HCT116 (cell line): ENCODE measurements at places on chromosomes 16 and 17.

DNA sequence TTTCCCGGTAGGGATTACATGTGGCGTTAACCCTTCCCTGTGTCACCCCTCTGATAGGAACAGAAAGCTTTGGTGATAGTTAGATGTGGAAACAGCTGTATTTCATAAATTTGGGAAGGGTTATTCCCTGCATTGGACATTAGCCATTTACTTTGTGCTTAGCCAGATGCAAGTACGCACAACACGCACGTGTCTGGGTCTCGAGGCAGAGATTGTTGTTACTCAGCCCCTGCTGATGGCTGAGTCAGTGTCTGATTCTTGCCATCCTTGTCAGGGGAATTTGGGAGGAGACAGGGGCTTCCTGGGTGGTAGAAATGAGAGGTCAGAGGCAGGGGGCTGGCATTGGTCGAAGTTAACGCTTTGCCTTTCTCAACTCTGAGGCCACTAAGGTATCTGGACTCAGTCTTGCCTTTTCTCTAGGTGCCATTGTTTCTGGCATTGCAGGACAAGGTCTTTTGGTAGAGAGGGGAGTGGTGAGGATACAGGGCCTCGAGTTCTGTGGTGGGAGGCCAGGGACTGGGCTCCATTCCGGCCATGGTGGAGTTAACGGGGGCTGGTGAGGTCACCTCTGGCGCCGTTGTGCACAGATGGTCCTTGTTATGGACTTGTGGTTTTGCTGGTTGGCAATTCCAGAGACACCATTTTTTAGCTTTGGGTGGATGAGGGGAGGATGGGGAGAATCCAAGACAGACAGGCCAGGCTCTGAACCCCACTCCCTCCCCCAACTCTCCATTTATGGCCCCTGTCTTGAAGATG lies 8.2 kb downstream of the MMP2 start:
- no peak for DNase-seq

DNA sequence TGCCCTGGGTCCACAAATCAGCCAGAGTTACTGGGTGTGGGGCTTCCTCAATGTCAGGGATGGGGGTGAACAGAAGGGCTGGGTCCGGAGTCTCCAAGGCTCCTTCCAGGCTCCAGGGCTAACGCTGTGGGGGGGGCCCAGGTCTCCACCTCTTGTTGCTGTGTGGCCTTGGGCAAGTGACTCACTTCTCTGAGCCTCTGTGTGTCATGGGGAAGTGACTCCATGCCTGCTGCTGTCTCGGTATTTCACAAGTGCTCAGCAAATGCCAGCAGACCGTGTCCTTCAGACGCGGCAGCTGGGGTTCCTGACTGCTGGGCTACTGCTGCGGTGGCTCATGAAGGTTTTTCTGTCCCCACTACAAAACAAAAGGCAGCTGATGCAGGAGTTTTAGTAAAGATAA lies 26.6 kb downstream of the JPH3 start:
- no peak for DNase-seq

DNA sequence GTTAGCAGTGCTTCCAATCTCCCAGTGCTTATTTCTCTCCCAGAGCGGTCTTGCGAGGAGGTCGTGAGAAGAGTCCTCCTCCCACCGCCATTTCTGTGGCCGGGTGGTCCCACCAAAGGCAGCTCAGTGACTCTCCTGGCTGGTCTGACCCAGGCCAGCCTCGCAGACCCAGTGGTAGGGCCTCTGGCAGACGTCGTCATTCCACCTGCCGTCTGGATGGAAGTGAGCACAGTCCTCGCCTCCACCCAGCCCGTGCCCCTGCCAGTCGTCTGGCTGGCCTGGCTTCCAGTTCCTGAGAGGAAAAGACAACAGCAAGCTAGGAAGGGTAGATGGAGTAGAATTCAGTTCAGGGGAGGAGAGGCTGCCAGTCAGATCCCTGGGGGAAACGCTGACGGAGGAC lies 5.1 kb downstream of the CLEC10A start:
- no peak for DNase-seq

- no peak for DNase-seq
Measured at GRCh38 chr16:78815713-78816112, 716.3 kb downstream of the WWOX start.

GRCh38 chr16:76226011-76226410 lies 51.2 kb upstream of the CNTNAP4 start:
- no peak for DNase-seq

DNA sequence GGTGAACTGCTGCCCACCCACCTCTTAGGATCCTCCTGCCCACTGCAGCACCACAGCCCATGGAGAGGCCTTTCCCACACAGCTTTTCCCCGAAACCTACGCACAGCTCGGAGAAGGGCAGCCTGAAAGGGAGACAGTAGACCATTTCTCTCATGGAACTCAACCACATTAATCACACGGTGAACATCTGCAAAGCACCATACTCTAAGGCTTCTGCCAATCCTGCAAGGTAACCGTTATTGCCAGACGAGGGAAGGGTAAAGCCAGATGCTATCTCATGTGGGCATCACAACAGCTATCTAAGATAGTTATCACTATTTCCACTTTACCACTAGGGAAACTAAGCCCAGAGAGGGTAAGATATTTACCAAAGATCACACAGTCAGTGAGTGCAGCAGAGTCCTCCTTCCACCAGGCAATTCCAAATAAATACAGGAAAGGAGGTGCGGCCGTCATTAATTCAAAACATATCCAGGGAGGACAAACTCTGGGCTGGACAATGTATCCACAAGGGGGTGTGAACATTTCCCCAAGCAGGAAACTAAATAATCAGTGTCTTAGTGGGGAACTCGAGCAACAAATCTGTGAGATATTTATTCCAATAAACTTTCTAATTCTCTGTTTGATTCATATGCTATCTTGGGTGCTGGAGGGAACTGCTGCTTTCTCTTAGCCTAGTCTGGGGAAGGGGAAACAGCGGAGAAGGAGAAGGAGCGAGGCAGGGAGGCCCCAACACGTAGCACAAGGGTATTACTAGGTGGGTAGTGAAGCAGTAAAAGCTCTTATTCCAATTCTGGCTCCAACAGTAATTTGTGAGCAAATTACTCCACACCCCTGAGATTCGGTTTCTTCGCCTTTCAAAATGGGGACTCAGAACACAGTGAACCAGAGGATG lies 723 bp downstream of the TMEM186 start:
- no peak for DNase-seq

DNA sequence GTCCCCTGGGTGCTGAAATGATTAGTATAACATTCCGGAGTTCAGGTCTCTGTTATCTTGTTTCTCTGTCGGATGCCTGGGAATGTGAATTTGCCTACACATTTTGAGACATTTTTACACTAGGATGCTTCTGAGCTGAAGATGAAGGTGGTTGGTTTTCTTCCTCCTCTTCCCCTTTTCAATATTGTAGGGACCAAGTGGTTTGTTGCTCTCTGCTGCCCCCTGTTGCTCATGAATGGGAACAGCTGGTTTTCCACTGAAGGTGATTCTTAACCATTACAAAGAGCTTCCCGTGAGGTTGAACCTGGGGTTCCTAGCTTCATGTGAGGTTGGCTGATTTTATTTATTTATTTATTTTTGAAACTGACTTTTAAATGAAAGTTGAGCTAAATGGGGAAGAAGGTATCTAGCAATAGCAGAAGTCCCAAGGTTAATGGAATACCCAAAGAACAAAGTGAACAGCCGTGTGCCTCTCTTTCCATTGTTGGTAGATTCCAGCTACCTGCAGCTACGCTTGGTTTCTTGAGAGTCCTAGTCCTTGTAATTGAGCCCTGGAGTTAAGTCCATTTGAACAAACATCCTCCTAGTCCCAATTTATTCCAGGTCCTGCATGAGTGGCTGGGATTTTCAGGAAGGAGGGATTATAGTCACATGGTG lies 983.9 kb upstream of the EEF2KMT start:
- no peak for DNase-seq

- DNase-seq: no peak
Measured at GRCh38 chr17:45222014-45222288, 266 bp downstream of the FMNL1 start.
